Common myeloid progenitor, CD34-positive (primary cell): ENCODE measurements at places on chromosomes 6 and 20.

DNA sequence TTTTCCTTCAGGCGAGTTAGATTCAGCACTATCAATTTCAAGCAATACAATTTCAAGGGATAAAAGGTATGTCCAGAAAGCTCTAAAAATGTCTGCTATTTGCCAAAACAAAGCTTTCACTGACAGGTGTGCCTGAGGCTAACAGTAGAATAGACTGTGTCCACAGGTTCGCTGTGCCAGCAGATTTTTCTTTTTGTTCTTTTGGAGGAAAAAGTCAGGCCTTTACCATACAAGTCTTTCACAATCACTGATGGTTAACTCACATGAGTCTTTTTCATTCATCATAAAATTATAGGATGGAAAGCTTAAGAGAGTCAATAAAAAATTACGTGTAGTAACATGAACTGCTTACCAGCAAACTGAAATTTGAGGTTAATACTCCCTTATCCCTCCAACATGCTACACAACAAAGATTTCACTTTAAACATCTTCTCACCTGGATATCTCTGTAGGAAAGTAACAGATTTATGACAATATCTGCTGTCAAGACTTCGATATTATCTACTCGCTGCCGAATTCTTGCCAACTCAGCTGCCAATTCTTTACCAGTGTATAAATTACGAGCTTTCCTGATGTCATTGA lies 95.4 kb downstream of the MAP3K5 start:
- H3K27ac ChIP-seq = no peak overlapping the region
- no peaks in the 10 kb centered on the region for H3K27me3 ChIP-seq
- DNase-seq = no peak
- no peak overlapping the region for H3K4me3 ChIP-seq
- peaks cover 2% of the 10 kb centered on the region for H3K4me1 ChIP-seq

- H3K36me3 ChIP-seq = no peaks in the 10 kb centered on the region
- H3K4me1 ChIP-seq = peaks cover 57% of the 10 kb centered on the region
- H3K27me3 ChIP-seq = no peaks in the 10 kb centered on the region
- no peak overlapping the region for H3K4me3 ChIP-seq
- no peak overlapping the region for H3K27ac ChIP-seq
- no peak for DNase-seq
These were observed 2.4 kb downstream of the LTB start for GRCh38 chr6:31579546-31580437.

DNA sequence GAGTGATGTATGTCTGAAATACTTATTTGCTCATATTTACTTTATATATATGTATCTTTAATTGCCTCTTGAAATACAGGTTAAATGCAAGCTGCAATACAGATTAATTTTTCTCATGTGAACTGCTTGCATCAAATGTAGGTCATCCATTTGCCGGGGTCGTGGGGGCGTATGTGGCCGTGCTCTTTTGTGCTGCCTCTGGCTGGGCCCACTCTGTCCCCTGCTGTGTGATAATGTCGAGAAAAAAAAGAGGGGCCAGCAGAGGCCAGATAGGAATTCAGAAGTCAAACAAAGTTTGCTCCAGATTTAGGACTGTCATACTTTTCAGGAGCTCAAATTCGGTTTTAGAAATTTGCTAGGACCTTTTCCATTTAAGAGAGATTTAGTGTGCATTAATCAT lies 459.6 kb upstream of the SOX4 start:
- peaks cover 3% of the 10 kb centered on the region for H3K4me1 ChIP-seq
- no peak overlapping the region for H3K27ac ChIP-seq
- H3K27me3 ChIP-seq = no peaks in the 10 kb centered on the region
- no peak for DNase-seq

DNA sequence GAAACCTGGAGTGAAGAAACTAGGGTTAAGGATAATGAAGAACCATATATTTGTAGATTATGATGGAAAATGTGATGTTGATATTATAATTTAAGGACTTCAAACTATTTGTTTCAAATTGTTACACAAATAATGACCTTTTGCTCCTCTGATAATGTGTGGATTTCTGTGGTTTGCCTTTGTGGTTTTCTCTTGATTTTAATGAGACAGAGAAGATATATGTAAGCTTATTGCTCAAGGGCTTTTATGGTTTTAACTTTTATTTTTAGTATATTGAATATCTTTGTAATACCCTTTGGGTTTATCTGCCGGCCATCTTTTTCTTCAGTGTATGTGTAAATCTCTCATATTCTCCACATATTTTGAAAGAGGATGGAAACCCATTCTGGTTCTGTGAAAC lies 362.3 kb downstream of the RIMS1 start:
- H3K36me3 ChIP-seq = no peaks in the 10 kb centered on the region
- H3K27ac ChIP-seq = no peak overlapping the region
- H3K4me1 ChIP-seq = no peaks in the 10 kb centered on the region
- H3K27me3 ChIP-seq = no peaks in the 10 kb centered on the region

DNA sequence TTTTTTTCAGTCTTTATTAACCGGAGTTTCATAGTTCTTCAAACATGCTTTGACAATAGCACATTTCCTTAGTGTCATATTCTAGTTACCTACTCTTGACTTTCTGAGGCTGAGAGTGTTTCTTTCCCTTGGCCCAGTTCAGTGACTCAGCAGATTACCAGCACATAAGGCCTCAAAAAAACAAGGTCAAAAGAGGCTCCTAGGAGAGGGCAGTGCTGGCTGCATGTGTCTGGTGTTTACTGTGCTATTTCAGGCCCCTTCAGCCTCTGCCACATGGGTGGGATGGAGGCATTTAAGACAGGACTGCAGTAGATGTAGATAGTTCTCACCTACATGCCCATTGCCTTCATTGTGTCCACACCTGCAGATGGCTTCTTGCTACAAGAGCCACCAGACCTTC lies 198.2 kb upstream of the SSTR4 start:
- no peaks in the 10 kb centered on the region for H3K27me3 ChIP-seq
- H3K36me3 ChIP-seq = no peaks in the 10 kb centered on the region
- H3K4me1 ChIP-seq = peaks cover 12% of the 10 kb centered on the region
- DNase-seq = peak; percentile 61
- no peak overlapping the region for H3K4me3 ChIP-seq

- H3K27ac ChIP-seq = no peak overlapping the region
- peak; percentile 54 for DNase-seq
- no peaks in the 10 kb centered on the region for H3K27me3 ChIP-seq
- no peak overlapping the region for H3K4me3 ChIP-seq
- no peaks in the 10 kb centered on the region for H3K4me1 ChIP-seq
- H3K36me3 ChIP-seq = no peaks in the 10 kb centered on the region
These were observed 52.3 kb upstream of the IFNGR1 start for GRCh38 chr6:137271245-137272183.

DNA sequence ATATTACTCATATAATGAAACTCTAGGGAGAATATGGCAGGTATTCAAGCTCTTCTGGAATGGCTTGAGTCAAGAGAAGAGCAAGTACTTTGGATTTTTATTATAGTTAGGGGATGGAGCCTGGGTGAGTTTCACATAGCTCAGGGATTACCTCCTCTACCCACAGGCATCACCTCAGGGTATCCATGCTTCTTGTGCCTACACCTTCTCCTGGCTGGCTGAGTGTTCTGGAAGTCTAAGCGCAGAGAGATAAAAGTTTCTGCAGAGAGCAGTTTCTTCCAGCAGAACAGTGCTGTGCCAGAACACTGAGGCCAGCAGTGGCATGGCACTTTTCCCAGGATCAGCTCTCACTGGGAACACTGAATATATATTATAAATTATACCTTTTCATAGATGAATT lies 199.7 kb upstream of the KCNQ5 start:
- no peak overlapping the region for H3K4me3 ChIP-seq
- H3K4me1 ChIP-seq = no peaks in the 10 kb centered on the region
- no peak overlapping the region for H3K27ac ChIP-seq
- no peaks in the 10 kb centered on the region for H3K36me3 ChIP-seq
- no peak for DNase-seq

GRCh38 chr20:41365777-41366545 lies 657 bp downstream of the EMILIN3 start:
- DNase-seq = no peak
- no peak overlapping the region for H3K4me3 ChIP-seq
- peaks cover 20% of the 10 kb centered on the region for H3K27me3 ChIP-seq
- no peak overlapping the region for H3K27ac ChIP-seq
- H3K36me3 ChIP-seq = no peaks in the 10 kb centered on the region

DNA sequence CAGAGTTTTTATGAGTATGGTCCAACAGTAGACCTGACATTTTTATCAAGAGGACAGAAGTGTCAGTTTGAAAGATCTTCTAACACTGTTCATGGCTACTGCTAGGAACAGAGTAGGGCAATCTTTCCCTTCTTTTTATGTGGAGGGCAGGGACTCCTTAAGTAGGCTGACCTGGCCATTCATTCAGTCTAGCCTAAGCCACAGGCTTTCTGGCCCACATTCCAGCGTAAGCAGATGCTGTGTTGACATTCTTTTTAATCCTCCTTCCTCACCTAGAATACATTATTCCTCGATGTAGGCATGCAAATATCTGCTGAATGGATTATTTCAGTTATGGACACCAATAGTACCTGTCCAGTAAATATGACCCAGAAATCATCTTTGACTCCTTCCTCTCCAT lies 188.3 kb downstream of the ATXN1 start:
- H3K4me1 ChIP-seq = no peaks in the 10 kb centered on the region
- H3K27me3 ChIP-seq = no peaks in the 10 kb centered on the region
- H3K36me3 ChIP-seq = peaks cover 4% of the 10 kb centered on the region

DNA sequence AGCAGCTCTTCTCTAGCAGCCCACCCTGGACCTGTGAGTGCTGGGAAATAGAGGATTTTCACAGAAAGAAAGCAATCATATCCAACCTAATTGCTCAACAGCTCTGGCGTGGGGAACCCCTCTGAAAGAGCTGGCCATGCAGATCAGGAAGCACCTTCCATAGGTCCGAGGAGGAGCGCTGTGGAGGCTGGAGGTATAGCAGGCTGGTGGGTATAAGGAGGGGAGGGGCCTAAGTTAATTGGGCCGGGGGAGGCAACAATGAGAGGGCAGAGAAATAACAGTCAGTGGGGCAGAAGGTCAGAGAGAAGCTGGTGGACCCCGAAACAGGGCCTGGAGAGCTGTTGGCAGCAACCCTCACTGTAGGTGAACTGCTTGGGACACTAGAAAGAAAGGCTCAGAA lies 40.8 kb downstream of the SNRNP48 start:
- H3K4me1 ChIP-seq = no peaks in the 10 kb centered on the region
- H3K27ac ChIP-seq = no peak overlapping the region
- no peaks in the 10 kb centered on the region for H3K27me3 ChIP-seq
- no peak for DNase-seq
- H3K4me3 ChIP-seq = no peak overlapping the region

DNA sequence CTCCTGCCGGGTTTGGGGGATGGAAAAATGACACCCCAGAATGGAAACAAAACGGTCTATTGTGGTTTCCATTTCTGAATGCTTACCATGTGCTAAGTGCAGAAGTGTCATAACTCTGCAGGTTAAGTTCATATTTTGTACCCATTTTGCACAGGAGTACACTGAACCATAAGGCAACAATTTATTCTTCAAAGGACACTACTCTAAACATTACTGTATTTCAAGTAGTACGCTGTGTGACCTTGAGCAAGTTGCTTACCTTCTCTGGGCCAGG lies 9.8 kb upstream of the ID1 start:
- H3K36me3 ChIP-seq = no peaks in the 10 kb centered on the region
- DNase-seq = no peak
- no peaks in the 10 kb centered on the region for H3K4me1 ChIP-seq
- no peak overlapping the region for H3K27ac ChIP-seq
- no peaks in the 10 kb centered on the region for H3K27me3 ChIP-seq
- no peak overlapping the region for H3K4me3 ChIP-seq

DNA sequence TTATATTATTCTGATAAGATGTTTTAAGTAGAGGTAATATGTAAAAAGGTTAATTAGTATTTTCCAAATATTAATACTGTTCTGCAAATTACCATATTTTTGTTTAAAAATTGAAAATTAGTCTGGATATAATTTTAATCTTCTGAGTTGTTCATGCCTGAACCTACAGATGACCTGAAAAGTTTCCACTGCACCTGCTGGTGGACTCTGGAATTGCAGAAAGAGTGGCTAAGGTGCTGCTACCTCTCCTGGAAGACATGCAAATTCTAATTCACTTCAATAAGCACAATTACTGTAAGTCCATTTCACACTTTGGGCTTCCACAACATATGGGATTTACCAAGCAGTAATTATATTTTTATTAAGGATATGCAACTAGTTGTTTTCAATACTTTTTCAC lies 77.7 kb upstream of the OLIG3 start:
- no peak overlapping the region for H3K4me3 ChIP-seq
- peak; percentile 64 for DNase-seq
- no peaks in the 10 kb centered on the region for H3K4me1 ChIP-seq
- H3K27ac ChIP-seq = no peak overlapping the region
- no peaks in the 10 kb centered on the region for H3K27me3 ChIP-seq
- H3K36me3 ChIP-seq = no peaks in the 10 kb centered on the region

- H3K4me1 ChIP-seq = no peaks in the 10 kb centered on the region
- no peak for DNase-seq
- H3K27ac ChIP-seq = no peak overlapping the region
- H3K27me3 ChIP-seq = no peaks in the 10 kb centered on the region
These were observed 455.9 kb upstream of the MARCKS start for GRCh38 chr6:113401231-113401630.

DNA sequence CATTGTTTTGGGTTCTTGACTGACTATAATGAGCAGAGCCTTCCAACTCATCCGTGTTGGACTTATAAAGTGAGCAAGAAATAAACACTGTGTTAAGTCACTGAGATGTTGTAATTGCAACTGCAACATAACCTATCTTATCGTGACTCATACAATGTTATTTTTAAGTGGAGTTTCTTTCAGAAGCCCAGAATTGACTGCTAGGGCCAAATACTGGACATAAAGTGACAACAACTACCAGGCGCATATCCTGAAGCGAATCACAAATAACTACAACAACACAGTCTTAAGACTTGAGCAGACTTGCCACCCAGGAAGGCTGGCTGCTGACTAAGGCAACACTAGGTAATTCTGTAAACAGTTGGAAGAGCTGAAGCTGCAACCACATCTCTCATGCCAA lies 326.6 kb downstream of the COL12A1 start:
- no peak overlapping the region for H3K27ac ChIP-seq
- no peak overlapping the region for H3K4me3 ChIP-seq
- no peak for DNase-seq
- H3K36me3 ChIP-seq = no peaks in the 10 kb centered on the region

DNA sequence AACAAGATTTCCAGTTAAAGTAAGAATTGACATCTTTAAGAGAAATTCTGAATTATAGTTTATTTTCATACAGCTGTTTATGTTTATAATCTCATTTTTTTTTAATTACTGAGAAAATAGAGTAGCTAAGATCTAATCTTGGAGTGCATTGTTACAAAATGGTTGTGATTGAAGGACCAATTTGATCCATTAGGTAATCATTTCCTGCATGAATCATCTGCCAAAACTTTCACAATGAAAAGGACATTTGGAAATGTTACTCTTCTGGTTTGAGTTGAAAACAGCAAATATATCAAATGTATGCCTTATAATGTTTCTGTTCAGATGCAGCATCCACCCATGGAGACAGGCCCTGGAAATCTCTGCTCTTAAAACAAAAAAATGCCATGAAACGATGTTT lies 19.0 kb downstream of the TUBB2A start:
- H3K4me3 ChIP-seq = no peak overlapping the region
- no peak for DNase-seq
- H3K4me1 ChIP-seq = peaks cover 16% of the 10 kb centered on the region
- peaks cover 11% of the 10 kb centered on the region for H3K36me3 ChIP-seq

GRCh38 chr6:157316871-157317814 lies 6.2 kb downstream of the TMEM242 start:
- H3K27me3 ChIP-seq = no peaks in the 10 kb centered on the region
- peak overlapping the region; percentile 45 for H3K4me3 ChIP-seq
- peaks cover 29% of the 10 kb centered on the region for H3K36me3 ChIP-seq
- peak; percentile 94 for DNase-seq
